ENCODE measurements at places on chromosomes 4 and X.

GRCh38 chrX:71111141-71111843 is at the start of gene IL2RG:
Gene IL2RG (minus strand): TSS chrX:71111577. CDS start chrX:71111539, 38 bp downstream.
- DNase-seq, result no peak

DNA sequence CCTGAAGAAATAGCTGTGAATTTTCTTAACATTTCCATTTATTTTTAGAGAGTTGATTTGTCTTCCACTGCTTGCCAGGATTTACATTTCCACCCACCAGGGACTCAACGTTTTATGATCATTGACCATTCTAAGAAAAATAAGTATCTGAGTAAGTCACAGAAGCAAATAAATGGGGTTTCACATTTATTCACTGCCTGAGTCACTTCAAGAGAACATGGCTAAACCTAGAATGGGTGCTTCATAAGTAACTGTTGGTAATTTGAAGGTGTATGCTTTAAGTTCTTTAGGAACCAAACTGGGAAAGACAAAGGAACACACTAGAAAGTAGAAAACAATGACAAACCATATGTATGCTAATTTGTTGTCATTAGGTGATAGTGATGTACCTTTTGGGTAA is 43.2 kb upstream of the GRIA3 start:
- DNase-seq, result no peak

GRCh38 chrX:44025555-44025954 is 52.4 kb upstream of the NDP start:
- DNase-seq, result no peak

DNA sequence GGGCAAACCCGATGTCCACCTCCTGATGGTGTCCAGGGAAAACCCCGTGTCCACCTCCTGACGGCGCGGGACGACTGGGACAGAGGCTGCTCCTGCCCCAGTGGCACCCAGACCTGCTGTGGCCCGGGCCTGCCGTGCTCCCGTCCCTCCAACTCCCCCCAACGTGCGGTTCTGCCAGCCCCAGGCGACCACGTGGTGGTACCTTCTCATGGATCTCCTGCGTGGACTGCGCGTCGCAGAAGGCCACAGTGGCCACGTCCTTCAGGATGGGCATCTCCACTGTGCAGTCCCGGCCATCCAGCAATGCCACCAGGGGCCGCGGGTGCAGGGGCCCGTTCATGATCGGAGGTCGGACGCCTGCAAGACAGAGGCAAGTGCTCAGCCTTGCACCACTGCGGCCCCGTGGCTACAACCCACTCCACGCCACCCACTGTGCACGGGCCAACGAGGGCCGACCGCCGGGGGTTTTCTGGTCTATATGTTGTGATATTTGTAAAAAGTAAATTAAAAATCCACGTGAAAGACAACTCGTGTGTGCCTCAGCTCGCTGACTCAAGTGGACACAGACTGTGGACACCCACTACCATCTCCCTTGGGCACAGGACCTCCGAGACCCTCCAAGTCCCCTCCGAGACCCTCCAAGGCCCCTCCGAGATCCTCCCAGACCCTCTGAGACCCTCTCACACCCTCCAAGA is 10.8 kb downstream of the CTBP1 start:
- no peak for DNase-seq

- DNase-seq, result no peak
Measured at GRCh38 chrX:22116605-22117546, 84.8 kb downstream of the PHEX start.

DNA sequence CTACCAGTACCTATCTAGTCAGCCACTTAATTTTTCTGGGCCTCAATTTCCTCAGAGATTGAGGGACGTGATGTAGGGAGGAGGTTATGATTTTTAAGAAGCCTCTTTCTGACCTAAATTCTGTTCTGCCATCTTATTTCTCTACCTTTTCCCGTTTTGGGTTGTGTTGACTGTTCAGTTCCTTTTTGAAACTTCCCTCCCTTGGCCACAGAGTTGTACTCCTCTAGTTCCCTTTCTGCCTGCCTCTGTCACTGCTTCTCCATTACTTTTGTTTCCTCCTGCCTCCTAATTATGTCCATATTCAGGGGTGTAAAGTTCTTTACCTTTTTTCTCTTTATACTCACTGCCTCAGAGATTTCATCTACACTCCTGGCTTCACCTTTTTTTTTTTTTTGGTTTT is 25.4 kb downstream of the CLCN5 start:
- no peak for DNase-seq

DNA sequence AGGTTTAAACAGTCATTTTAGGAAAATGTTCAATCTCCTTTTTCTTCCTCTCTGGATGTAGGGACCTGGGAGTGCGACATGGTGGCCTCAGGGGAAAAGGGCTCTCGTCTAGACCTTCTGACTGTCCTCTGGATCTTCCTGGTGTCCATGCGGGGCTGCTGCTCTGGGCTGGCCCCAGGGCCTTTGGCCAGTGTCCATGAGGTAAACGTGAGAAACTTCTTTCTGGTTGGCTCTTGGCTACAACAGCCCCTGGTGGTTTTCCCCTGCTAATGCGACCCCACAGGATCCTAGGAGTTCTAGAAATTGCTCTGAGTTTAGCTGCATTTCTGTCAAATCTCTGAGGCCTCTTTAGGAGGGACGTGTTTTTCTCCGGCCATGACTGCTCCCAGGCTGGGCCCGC is 85.7 kb downstream of the MFAP3L start:
- no peak for DNase-seq

DNA sequence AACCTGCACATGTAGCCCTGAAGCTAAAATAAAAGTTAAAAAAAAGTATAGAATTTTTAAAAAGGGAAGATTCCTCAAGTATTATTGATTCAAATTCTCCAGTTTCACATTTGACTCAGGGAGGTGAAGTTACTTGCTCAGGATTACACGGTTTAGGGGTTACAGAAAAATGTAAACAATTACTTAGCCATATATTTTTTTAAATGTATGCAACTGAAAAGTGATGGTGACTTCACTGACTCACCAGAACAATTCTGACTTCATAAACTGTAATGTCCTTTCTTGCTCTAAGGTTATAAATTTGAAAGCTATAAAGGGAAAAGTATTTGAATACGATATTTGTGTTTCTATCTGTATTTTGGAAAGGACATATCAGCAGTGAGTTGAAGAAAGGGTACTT is 371.2 kb downstream of the SPRY1 start:
- no peak for DNase-seq

- DNase-seq, result no peak
Measured at GRCh38 chr4:68129793-68130192, at the start of gene TMPRSS11F. Gene TMPRSS11F (minus strand): TSS chr4:68129869. CDS start chr4:68129820, 49 bp downstream.

DNA sequence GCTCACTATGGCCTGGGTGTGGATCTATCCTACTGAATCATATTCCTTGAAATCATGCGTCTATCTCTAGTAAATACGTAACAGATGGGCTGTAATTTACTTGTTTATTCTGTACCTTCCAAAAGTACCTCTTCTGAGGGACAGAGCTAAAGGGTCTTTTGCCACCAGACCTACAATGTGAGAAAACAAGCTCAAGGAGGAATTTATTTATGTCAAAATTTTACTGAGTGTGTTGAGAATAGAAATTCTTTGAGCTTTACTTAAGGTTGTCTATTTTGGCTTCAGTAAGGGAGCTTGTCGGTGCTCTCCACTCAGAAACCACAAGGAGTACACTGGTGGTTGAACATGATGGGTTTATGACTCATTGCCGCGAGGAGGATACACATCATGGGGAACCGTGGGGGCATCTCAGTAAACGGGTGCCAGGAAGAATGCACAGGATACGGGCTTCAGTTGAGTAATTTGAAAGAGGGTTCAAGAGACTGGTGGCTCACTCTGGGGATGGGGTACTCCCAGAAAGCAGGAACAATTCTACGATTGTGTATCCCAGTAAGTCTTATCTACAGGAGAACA is 3.0 kb downstream of the ANK2 start:
- no peak for DNase-seq

DNA sequence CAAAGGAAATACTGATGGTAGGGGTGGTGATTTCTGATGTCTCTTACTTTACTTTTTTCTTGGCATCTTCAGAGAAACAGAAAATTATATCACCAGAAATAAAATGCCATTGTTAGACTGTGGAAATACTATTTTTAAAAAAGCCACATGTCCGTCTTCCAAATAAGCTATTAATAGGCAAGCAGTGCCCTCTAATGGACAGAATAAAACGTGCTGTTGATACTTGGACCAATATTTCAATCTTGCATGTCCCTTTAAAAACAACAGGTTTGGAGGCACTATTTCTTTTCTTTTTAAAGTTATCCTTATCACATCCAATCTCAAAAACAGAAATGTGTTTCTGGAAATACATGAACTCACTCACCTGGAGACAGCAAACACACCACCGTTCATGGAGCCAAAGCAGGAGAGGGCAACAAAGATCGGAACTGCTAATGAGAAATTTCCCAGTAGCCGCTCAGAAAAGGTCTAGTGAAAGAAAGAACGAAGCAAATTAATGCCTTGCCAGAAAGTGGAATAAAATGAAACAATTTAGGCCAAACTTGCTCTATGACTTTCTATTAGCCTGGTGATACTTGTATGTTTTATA is 59.2 kb downstream of the SLC7A11 start:
- no peak for DNase-seq

GRCh38 chr4:69684804-69685203 is 31.8 kb upstream of the UGT2A1 start:
- no peak for DNase-seq

- DNase-seq, result no peak
Measured at GRCh38 chrX:44020693-44021092, 47.5 kb upstream of the NDP start.

DNA sequence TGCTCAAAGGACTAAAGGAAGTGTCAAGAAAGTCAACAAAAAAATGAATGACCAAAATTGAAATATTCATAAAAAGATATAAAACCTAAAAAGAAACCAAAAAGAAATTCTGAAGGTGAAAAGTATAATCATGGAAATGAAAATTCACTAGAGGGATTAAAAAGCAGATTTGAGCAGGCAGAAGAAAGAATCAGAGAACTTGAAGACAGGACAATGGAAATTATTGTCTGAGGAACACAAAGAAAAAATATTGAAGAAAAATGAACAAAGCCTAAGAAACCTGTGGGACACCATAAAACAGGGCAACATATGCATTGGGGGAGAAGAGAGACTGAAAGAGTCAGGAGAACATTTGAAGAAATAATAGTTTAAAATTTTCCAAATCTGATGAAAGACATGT is 9.9 kb upstream of the SPON2 start:
- no peak for DNase-seq

GRCh38 chr4:181946902-181947301 is 296.3 kb upstream of the TENM3 start:
- no peak for DNase-seq

DNA sequence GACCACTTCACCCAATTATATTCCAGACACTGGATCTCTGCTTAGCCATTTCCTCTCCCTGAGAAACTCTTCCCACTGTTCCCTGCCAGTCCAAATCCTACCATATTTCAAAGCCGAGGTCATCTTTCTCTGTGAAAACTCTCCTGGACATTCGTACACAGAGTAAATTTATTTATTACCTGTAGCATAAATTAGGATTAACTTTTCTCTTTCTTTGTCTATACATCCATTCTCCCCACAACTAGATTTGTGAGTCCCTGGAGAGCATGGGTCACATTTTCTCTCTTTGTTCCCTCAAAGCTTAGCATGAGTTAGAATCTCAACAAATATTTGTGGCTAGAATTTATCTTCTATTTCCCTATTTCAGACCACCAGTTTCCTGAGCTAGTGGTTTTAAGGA is 27.8 kb upstream of the SMIM10 start:
- no peak for DNase-seq

DNA sequence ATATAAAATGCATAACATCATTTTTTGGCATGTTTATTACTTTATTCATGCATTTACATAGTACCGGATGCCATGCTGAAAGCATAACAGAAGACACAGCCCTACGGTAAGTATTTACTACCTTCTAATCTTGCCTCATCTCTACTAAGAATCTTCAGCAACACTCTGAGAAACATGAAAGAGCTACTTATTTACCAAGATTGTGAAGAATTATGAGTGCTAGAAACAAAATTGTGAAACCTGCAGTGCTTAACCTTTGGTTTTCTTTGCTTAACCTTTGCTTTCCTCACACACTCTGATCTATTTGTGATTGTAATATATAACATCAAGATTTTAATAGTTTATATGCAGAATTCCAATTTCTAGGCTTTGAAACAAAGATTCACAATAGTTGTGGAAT is 7.4 kb downstream of the ANTXR2 start:
- DNase-seq, result no peak

DNA sequence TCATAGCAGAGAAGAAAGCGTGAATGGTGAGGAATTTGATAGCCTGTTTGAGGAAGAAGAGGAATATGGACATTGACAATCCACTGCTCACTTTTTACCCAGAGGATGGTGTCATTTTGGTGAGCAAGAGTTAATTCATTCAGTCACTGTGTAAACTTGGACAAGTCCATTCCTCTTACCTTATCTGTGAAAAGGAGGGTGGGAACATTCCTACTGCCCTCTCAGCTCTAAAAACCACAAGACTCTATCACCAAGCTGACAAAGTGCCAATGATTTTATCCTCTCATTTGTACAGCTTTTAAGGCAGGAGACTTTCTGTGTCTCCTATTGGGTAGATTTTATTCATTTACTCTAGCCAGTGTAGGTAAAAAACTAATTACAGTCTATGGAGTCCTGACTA is 103.8 kb downstream of the LUZP4 start:
- no peak for DNase-seq

- no peak for DNase-seq
Measured at GRCh38 chr4:152464030-152464823, 71.7 kb downstream of the FBXW7 start.

GRCh38 chr4:70772929-70773555 is 51.3 kb downstream of the RUFY3 start:
- DNase-seq, result no peak

DNA sequence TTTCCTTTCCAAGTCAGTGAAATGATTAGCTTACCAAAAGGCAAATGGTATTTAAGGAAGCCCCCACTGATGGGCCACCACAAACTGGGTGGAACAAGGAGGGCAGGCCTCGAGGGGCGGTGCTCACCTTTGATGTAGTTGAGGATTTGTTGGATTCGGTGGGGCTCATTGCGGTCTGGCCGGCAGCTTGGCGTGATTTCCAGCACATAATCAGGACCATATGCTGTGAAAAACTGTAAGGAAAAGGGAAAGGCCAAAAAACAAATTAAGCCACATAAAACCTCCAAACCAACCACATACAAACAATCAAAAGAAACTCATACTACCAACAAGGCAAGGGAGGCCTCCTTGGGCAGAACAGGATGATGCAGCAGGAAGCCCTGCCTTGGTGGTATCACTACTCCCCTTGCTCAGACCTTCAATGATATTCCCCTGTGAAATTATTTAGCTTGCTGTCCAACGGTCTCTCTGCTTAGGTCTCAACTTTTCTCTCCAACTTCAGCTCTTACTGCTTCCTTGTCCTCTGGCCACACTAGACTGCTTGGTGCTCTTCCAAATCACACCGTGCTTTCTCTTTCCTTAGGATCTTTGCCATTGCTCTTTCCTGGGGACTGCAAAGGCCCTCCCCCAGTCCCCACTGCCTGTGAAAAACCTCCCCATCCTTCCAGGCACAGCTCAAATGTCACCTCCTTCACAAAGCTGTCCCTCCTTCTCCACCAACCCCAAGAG is 46.1 kb upstream of the CITED1 start:
- no peak for DNase-seq

Measured in cortex of kidney (tissue), 1 donor.